ENCODE measurements at places on chromosomes 7 and 10. TPM values are rescaled to one million over a fixed set of nuclear protein-coding genes. Genes with fewer than 3 reads are reported as not detected.

The SYPL1 gene
- 81.0 TPM for total RNA-seq

DNA sequence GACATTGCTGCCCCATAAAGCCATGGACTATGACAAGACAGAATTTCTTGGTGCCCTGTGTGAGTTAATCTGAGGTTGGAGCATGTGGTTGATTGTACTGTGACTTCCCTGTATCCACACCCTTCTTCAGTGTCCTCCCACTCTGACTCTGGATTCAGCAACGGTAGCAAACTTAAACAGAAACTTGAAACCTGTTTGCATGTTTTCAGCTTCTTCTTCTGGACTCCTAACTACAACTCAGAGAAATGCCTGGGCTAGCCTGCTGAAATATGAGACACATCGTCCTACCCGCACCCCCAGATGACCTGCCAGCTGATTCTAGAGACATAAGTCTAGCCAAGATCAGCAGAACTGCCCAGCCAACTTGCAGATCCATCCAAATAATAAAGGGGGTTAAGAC, 78.4 kb downstream of the IPMK start:
- no peak for DNase-seq

GRCh38 chr10:132299371-132300336, 8.1 kb downstream of the STK32C start:
- no peak for DNase-seq

- DNase-seq, result peak; percentile 36
Observed at GRCh38 chr10:43198682-43199005, 60.4 kb downstream of the CSGALNACT2 start.

- DNase-seq, result peak; percentile 62
Observed at GRCh38 chr7:39453743-39454355, 112.4 kb upstream of the YAE1 start.

Measured in Caco-2 (cell line).